ENCODE measurements at places on chromosomes 4 and X.
A peak's percentile ranks its signal among the peaks of the same experiment; 100 is the strongest.

DNA sequence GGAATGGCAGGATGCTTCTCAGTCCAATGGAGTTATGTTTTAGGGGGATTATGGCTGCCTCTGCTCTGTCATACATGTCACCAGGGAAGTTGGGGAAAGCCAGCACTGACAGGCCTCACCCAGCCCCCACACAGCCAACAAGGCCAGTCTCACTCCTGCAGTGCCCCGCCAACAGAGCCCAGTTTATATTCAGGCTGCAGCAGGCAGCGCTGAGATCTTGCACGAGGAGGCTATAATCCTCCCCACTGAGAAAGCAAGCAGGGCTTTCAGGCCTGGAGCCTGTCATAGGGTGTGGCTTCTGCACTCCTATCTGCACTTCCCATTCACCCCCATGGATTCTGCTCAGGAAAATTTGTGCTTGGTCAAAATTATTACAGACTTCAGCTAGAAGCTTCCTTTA is 25.1 kb downstream of the ADAD1 start:
- DNase-seq: no peak
- no peaks in the 10 kb centered on the region for H3K4me1 ChIP-seq
- H3K27ac ChIP-seq: no peak overlapping the region
- no peaks in the 10 kb centered on the region for H3K36me3 ChIP-seq

DNA sequence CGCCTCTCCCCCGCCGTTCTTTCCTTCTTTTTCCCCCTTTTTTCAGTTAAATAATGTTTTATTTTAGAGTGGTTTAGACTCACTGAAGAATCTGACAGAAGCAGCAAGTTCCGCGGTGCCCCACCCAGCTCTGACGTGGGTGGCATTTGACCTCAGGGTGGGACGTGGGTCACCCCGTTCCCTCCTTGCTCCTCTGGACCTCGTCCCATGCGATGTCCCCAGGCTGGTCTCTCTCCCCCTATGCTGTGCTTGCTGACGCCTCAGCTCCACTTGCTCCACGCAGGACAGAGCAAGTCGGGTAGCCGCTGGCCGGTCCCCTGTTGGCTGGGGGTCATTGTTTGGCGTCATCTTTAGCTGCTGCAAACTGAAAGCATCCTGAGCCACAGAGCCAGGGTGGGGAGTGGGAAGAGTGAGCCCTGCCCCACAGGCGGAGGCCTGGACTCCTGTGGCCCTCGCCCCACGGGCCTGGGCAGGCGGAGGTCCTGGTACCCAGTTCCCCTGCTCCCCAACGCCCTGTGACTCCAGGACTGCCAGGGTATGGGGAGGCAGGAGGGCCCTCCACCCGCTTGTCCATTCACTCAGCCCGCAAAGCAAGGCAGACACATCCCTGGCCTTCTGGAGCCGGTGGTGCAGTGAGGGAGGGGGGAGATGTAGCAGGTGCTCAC is 30.8 kb downstream of the TRMT44 start:
- DNase-seq: no peak
- no peaks in the 10 kb centered on the region for H3K4me1 ChIP-seq
- no peak overlapping the region for H3K4me3 ChIP-seq
- no peak overlapping the region for H3K27ac ChIP-seq
- H3K36me3 ChIP-seq: peaks cover 17% of the 10 kb centered on the region
- H3K27me3 ChIP-seq: no peaks in the 10 kb centered on the region

GRCh38 chr4:17174751-17175150 is 276.3 kb upstream of the LDB2 start:
- no peak overlapping the region for H3K27ac ChIP-seq
- no peaks in the 10 kb centered on the region for H3K4me1 ChIP-seq
- no peak for DNase-seq
- no peaks in the 10 kb centered on the region for H3K27me3 ChIP-seq
- no peak overlapping the region for H3K4me3 ChIP-seq
- no peaks in the 10 kb centered on the region for H3K36me3 ChIP-seq

DNA sequence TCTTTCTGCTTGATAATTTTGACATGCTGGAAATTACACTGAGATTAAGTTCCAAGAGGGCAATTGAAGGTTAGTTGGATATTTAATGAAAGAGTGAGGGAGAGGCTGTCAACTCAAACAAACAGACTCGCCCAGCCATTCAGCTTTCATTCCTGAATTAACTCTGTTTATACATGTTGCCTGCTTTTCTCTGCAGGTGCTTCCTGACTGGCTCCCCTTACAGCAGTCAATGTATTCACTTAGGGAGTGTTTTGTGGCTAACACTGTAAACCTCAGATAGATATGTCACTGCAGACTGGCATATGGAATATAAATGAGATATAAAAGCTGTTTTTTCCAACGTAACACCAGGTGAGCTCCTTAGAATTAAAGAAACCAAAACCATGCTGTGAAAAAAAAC is 28.7 kb downstream of the TMPRSS11A start:
- H3K4me1 ChIP-seq: peaks cover 16% of the 10 kb centered on the region
- no peaks in the 10 kb centered on the region for H3K27me3 ChIP-seq
- DNase-seq: no peak
- no peak overlapping the region for H3K4me3 ChIP-seq

- H3K36me3 ChIP-seq: no peaks in the 10 kb centered on the region
- no peaks in the 10 kb centered on the region for H3K4me1 ChIP-seq
- no peak overlapping the region for H3K4me3 ChIP-seq
- no peak for DNase-seq
- no peak overlapping the region for H3K27ac ChIP-seq
- H3K27me3 ChIP-seq: no peaks in the 10 kb centered on the region
Observed at GRCh38 chr4:15353207-15353606, 74.6 kb upstream of the C1QTNF7 start.

DNA sequence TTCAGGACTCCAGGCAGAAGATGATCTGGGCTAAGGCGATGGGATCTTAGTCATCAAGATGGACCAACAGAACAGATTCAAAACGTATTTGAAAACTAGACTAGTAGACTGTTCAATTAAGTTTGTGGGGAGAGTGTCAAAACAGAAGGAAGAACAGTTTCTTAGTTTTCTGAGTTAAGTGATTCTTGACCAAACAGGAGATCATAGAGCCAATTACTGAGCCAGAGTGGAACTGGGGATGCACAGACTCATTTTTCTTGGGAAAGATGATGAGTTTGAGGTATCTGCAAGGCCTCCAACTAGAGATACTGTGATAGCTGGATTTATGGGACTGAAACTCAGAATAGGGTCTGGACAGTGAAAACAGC is 119.5 kb downstream of the REELD1 start:
- no peaks in the 10 kb centered on the region for H3K36me3 ChIP-seq
- H3K4me1 ChIP-seq: peaks cover 47% of the 10 kb centered on the region
- no peak for DNase-seq
- H3K27ac ChIP-seq: peak overlapping the region; percentile 35

DNA sequence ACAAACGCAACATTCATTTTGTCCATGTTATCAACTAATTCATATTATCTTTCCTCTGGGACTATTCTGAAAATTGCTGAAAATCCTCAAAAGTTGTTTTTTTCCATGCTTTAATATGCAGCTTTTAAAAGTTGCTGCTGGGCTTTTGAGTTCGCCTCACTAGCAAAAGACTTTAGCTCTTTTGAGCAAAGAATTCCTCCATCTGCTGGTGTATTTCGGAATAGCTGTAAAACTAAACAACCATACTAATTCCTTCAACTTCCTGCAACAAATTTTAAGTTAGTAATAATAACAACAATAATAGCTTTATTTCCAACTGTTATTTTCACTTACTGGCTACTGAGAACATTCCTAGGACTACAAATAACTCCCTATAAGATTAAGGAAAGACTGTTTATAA is 124.5 kb upstream of the PLAC1 start:
- H3K27me3 ChIP-seq: no peaks in the 10 kb centered on the region
- peaks cover 37% of the 10 kb centered on the region for H3K36me3 ChIP-seq
- H3K4me1 ChIP-seq: no peaks in the 10 kb centered on the region
- H3K27ac ChIP-seq: no peak overlapping the region
- H3K4me3 ChIP-seq: no peak overlapping the region
- no peak for DNase-seq

- H3K4me3 ChIP-seq: no peak overlapping the region
- H3K4me1 ChIP-seq: no peaks in the 10 kb centered on the region
- no peaks in the 10 kb centered on the region for H3K36me3 ChIP-seq
- no peak overlapping the region for H3K27ac ChIP-seq
Observed at GRCh38 chr4:6469898-6470501, 2.4 kb downstream of the PPP2R2C start.

- H3K4me1 ChIP-seq: peaks cover 25% of the 10 kb centered on the region
- H3K27me3 ChIP-seq: no peaks in the 10 kb centered on the region
- H3K36me3 ChIP-seq: no peaks in the 10 kb centered on the region
- peak overlapping the region; percentile 74 for H3K27ac ChIP-seq
- peak; percentile 41 for DNase-seq
- no peak overlapping the region for H3K4me3 ChIP-seq
Observed at GRCh38 chr4:156109943-156110900, 156.6 kb upstream of the CTSO start.

- no peaks in the 10 kb centered on the region for H3K27me3 ChIP-seq
- peaks cover 43% of the 10 kb centered on the region for H3K36me3 ChIP-seq
- no peak overlapping the region for H3K27ac ChIP-seq
- no peak overlapping the region for H3K4me3 ChIP-seq
- H3K4me1 ChIP-seq: no peaks in the 10 kb centered on the region
Observed at GRCh38 chr4:67651536-67651935, 49.4 kb downstream of the UBA6 start.

- H3K27me3 ChIP-seq: no peaks in the 10 kb centered on the region
- peaks cover 27% of the 10 kb centered on the region for H3K4me1 ChIP-seq
- H3K27ac ChIP-seq: peak overlapping the region; percentile 74
Observed at GRCh38 chr4:72320223-72320948, 248.6 kb downstream of the ADAMTS3 start.

DNA sequence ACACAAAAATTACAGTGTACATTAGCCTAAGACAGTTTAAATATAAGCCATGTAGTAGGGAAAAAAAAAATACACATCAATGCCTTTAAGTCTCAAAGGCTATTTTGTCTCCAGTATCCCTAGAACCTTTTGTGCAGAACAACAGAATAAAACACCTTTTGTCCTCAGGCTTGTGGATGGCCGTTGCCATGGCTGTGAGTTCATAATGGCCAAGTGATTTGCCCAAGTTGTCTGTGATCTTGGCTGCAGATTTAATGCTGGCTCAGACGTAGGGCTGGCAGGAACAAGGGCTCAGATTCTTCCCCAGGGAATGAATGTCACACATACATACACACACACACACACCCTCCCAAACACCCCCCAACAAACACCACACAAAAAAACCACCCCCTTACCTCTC is 25.3 kb downstream of the GPM6B start:
- no peaks in the 10 kb centered on the region for H3K36me3 ChIP-seq
- H3K4me1 ChIP-seq: no peaks in the 10 kb centered on the region
- H3K27ac ChIP-seq: no peak overlapping the region
- no peak overlapping the region for H3K4me3 ChIP-seq
- no peaks in the 10 kb centered on the region for H3K27me3 ChIP-seq

GRCh38 chr4:88002786-88003185 is 4.6 kb upstream of the PKD2 start:
- H3K27ac ChIP-seq: no peak overlapping the region
- no peaks in the 10 kb centered on the region for H3K36me3 ChIP-seq
- no peak for DNase-seq

GRCh38 chr4:12979797-12980196 is 504.3 kb downstream of the RAB28 start:
- DNase-seq: no peak
- H3K27ac ChIP-seq: no peak overlapping the region
- H3K27me3 ChIP-seq: no peaks in the 10 kb centered on the region
- H3K4me3 ChIP-seq: no peak overlapping the region
- H3K36me3 ChIP-seq: no peaks in the 10 kb centered on the region

DNA sequence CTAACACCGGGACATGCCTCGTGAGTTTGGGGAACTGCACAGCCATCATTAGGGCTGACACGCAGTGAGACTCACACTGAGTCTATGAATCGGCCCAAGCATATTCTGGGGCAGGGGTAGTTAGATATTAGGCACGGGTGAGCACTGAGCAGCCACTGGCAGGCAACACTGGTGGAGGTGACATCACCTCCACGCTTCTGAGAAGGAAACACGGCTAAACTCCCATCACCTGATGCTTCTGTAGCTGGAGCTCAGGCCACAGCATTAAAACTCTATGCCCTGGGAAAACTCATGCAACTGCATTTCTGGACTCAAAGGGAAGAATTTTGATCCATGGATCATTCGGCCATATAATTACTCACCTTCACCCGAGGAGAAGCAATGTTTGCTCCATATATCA is 100.8 kb upstream of the OTUD4 start:
- no peak overlapping the region for H3K27ac ChIP-seq
- H3K36me3 ChIP-seq: no peaks in the 10 kb centered on the region

GRCh38 chr4:100929758-100930157 is 411.9 kb upstream of the EMCN start:
- no peaks in the 10 kb centered on the region for H3K27me3 ChIP-seq
- no peak overlapping the region for H3K4me3 ChIP-seq
- H3K27ac ChIP-seq: no peak overlapping the region
- no peaks in the 10 kb centered on the region for H3K36me3 ChIP-seq

GRCh38 chrX:110803506-110803905 is 7.9 kb upstream of the CHRDL1 start:
- no peak overlapping the region for H3K27ac ChIP-seq
- no peak for DNase-seq
- H3K36me3 ChIP-seq: no peaks in the 10 kb centered on the region
- no peaks in the 10 kb centered on the region for H3K4me1 ChIP-seq
- no peaks in the 10 kb centered on the region for H3K27me3 ChIP-seq

GRCh38 chrX:145687707-145688106 is 129.9 kb upstream of the SLITRK2 start:
- H3K27ac ChIP-seq: no peak overlapping the region
- no peaks in the 10 kb centered on the region for H3K36me3 ChIP-seq
- H3K4me1 ChIP-seq: no peaks in the 10 kb centered on the region
- no peak for DNase-seq
- no peaks in the 10 kb centered on the region for H3K27me3 ChIP-seq

DNA sequence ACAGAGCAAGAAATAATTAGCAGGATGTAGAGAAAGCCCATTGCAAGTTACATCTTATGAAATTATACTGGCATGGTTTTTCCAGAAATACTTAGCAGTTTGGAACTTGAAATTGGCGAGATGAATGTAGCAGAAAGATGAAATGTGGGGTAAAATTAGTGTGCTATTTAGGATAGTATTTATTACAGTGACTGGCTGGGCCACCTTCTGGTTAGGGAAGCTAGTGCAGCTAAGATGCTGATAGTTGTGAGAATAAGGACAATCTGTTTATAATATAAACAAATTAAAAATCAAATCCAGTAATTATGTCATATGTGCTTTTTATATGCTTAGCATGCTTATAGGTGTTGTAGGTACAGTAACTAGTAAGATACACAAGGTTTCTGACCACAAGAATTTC is 74.8 kb downstream of the IL15 start:
- peaks cover 18% of the 10 kb centered on the region for H3K4me1 ChIP-seq
- H3K36me3 ChIP-seq: no peaks in the 10 kb centered on the region
- no peak overlapping the region for H3K4me3 ChIP-seq
- no peak for DNase-seq
- H3K27ac ChIP-seq: no peak overlapping the region

DNA sequence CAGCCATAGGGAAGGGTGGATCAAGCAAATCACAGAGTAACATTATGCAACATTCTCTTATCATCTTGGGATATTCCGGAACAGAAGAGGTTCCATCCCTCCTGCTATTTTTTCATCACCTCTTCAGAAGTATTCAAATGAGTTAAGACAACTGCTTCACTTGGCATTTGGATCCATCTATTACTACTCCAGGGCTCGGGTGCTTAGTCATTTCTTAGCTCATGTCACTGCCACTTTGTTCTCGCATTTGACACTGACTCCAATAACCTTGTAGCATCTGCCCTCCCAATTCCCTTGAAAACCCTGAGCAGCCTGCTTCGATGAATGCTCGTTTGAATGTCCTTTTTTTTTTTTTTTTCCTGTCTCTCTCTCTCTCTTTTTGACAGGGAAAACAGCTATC is 114.9 kb downstream of the PPARGC1A start:
- DNase-seq: no peak
- H3K27me3 ChIP-seq: no peaks in the 10 kb centered on the region
- H3K27ac ChIP-seq: no peak overlapping the region
- no peaks in the 10 kb centered on the region for H3K36me3 ChIP-seq
- H3K4me1 ChIP-seq: no peaks in the 10 kb centered on the region
